ENCODE measurements at places on chromosomes 2 and 18.

DNA sequence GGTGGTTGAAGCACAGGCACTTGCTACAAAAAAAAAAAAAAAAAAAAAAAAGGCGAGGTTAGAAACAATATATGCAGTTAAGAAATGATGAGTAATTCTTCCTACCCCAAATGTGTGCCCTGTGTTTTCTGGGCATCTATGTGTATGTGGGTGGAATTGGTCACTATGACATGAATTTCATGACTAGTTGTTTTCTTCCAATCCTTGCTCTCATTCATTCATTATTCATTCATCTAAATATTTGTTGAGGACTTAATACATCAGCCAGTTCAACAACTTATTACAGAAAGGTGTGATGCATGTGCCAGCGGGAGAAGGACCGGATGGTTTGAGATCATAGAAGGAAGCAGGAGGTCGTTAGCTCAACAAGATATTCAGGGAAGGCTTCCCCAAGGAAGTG, 8.3 kb upstream of the EGR4 start:
- no peak for DNase-seq

DNA sequence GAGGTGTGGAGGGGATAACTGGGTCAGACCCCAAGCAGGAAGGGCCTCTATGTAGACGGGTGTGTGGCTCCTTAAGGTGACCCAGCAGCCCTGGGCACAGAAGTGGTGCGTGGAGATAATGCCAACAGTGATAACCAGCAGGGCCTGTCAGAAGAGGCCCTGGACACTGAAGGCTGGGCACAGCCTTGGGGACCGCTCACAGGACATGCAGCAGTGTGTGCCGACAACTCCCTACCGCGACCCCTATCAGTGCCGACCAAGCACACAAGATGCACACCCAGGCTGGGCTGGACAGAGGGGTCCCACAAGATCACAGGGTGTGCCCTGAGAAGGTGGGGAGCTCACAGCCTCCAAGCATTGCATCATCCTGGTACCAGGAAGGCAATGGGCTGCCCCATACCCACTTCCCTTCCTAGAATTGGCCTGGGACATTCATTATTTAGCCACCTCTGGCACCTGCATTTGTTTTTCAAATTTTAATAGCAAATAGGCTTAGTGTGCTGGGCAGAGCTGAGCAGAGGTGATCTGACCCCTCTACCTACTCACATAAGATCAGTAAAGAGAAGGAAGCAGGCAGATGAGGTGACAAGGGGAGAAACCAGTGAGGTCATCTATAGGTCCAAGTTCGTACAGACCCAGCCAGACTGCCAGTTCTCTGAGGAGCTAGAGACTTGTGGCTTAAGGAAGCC, 55.2 kb downstream of the BCL11A start:
- DNase-seq, result no peak

DNA sequence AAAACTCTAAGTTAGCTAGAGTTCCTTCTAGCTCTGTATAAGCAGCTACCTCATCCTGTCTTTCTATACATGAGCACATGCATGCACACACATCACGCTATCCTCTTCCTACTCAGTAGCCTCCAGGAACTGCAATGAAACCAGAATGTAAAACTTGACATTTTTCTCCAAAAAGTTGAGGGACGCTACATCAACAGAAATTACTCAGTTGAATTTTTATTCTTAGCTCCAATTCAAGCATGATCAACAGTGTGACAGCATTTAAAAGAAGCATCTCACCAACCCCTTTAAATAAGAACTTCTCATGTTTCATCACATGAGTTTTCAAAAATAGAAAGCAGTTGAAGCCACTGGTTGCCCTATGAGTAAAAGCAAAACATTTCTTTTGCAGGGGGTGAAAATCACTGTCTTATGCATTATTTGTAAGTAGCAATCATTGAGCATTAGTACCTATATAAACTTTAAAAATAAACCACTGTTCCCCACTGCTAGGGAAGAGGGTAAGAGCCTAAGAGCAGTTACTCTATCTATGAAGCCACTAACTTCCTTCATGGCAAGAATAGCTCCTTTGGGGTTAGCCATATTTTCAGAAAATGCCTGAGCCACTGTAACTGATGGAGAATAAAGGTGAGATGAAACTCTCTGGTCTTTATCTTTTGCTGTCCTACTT, 77.9 kb upstream of the ARL5A start:
- no peak for DNase-seq

DNA sequence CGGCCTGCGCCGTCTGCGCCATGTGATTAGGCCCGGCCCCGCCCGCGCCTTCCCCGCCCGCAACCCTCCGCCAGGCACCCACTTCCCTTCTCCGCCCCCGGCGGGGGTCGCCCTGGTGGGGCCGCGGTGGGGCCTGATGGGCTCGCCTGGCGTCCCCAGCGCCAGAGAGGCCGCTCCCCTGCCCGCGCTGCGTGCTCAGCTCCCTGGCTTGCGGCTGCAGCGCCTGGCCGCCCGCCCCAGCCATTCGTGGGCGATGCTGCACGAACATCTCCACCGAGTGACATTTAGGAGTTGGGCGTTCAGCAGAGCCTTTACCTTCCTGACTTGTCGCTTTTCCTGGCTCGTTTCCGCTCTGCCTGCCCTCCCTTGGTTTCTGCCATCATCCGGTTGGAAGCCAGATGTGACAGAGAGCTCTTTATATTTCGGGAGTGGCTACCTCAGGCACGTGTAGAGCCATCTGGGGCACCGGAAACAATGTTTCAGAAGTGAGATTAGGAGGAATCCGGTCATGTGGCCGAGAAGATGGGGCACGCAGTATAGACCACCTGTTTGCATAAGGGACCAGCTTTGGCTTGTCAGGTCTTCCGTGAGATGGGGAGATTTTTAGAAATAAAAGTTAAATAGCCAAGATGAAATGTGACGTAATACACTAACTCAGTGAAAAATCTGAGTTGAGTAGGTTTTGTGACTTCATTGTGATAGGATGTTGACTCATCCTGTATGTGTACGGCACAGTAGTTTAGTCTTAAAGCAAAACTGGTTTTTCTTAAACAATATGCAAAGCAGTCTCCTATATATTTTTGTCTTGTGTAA, 1.2 kb downstream of the GLS start:
- no peak for DNase-seq

- DNase-seq, result no peak
Measured at GRCh38 chr18:41324934-41325333, 630.1 kb upstream of the PIK3C3 start.

- DNase-seq, result no peak
Measured at GRCh38 chr2:937530-937929, 13.1 kb upstream of the SNTG2 start.

GRCh38 chr18:49041435-49042245, 90.9 kb upstream of the SMAD7 start:
- no peak for DNase-seq

- DNase-seq, result no peak
Measured at GRCh38 chr2:169365029-169365480, 2.7 kb upstream of the LRP2 start.

GRCh38 chr2:152448606-152449005, 113.6 kb downstream of the FMNL2 start:
- no peak for DNase-seq

DNA sequence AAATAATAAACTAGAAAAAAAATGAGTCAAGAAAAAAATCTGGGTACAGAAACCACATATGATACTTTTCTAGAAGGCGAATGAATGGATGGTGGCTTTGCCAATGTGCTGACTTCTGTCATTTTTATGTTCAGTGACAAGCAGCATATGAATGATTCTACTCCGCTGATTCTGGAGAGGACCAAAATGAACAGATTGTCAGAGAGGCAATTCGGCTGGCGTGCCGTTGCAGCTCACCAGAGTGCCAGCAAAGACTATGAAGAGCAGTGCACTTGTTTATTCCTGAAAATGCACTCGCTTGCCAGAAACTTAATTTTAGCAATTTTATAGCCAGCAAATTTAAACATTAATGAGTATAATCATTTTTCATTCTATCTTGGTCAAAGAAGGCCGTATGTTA, 105.9 kb upstream of the NYAP2 start:
- no peak for DNase-seq

DNA sequence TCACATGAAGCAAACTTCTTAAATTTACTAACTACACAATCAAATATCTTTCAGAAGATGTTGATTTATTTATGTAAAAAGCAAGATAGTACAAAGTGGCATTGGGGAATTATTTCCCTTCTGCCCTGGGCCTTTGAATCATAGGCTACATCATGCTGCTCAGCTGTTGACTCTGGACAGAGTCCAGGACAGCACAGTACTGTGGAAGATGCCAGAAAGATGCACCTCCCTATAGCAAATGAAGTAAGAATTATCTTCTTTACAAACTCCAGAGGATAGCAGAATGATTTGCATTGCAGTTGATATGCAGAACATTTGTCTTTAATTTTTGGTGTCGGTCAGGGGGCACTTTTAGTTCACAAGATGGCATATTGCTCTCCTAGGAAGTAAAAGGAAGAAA, 1354.5 kb upstream of the ZEB2 start:
- DNase-seq, result peak; percentile 31

DNA sequence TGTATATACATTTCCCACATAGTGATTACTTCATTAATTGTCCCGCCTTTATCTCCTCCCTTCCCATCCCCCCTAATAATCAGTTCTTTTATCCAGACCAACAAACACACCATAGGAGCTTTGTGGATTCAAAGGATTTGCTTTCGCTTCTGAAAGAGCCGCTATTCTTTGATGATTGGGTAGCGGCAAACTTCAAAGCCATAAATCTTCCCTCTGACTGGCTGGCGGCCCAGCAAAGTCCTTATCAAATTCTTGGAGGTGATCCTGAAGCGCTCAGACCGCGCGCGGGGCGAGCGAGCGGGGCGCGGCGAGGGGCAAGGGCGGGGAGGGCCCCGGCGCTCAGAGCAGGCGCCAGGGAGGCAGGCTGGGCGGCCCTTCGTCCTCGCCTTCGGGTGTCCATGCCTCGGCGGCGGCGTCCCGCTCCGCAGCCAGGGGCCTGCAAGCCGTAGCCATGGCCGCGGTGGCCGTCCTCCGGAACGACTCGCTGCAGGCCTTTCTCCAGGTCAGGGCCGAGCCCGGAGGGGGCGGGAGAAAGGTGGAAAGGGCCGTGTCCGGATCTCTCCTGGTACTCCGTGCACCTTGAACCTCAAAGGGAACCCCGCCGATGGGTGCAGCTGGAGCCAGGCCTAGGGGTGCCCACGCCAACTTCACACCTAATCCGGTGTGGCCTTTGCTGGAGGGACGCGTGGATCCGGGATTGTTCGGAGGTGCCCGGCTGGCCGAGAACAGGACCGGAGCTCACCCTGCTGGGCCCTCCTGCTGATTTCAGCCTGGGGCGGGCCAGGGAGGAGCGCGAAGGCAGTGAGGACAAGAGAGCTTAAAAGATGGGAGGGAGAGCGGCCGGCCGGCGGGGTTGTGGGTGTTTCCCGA, at the start of gene SP5:
SP5 (plus strand) TSS at position 276 of the 870 bp plus-strand sequence; CDS start at position 452, 176 bp downstream.
- no peak for DNase-seq

GRCh38 chr18:79987566-79987965, 797 bp downstream of the TXNL4A start:
- no peak for DNase-seq

DNA sequence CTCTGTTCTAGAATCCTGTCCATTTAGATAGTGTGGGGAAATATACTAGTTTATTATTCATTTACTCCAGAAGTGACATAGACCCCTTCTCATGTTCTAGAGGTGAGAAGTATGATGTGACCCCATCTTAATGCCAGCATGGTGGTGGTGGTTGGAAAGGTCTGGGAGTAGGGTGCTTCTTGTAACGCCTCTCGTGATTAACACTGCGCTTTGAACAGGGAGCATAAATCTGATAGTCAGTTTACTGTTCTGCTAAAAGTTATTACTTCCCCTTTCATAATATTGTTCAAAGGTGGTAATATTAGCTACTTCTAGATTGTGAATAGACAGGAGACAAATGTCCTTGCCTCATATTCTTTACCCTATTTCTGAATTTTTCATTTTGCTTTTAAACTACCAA, 35.6 kb downstream of the EHBP1 start:
- DNase-seq, result no peak

DNA sequence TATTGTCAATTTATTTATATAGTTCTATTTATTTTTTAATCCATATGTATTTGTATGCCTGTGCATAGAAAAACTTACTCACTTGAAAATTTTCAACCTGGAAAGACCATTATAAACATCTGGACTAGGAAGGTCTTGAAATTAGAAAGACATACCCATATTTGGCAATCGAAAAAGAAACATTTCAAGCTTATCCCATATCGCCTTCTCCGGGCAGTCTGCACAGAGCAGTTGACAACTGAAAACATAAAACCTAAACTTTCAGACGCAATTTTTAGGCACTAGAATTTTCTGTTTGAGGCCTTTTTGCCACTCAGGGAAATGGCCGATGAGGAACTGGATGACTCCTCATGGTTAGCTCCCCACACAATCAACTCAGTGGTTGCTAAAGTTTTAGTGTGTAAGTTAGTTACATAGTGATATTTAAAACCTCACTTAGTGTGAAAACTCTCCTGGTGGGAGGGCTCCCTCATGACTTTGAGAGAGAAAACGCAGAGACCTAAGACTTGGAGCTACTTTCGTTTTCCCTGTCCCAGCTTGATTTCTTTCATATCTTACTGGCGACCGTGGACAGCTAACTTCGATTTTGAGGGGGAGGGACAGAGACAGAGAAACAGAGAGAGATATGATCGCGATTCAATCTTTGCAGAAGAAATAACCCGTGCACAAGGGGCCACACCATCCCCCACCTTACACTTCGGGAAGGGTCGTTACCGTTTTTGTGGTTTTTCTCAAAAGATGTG, 3.2 kb upstream of the HOXD12 start:
- no peak for DNase-seq

- DNase-seq, result no peak
Measured at GRCh38 chr2:184597571-184597991, 748 bp upstream of the ZNF804A start.

GRCh38 chr2:151861174-151861573, 33.0 kb upstream of the ARL5A start:
- DNase-seq, result no peak

DNA sequence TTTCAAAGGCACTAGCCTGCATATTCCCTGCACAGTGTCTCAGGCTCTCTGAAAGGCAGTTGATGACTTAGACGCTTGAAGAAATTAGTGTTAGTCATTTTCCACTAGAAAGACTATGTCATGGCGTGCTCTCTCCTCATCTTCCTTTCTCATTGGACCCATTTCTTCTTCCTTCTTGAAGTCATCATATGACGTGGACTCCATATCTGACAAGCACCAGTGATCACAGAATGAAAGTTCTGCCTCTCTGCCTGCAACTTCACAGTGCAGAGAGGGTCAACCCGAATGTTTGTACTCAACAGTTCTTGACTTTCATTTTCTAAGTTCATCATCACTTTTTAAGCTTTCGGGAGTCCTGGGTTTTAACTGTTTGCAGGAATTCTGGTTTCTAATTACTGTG, 63.7 kb upstream of the CYRIA start:
- no peak for DNase-seq

GRCh38 chr2:169354244-169354643, 8.1 kb downstream of the LRP2 start:
- DNase-seq, result no peak

GRCh38 chr2:30675758-30676157, 131.5 kb downstream of the CAPN13 start:
- no peak for DNase-seq

GRCh38 chr2:144648837-144649465, 129.0 kb upstream of the ZEB2 start:
- no peak for DNase-seq

DNA sequence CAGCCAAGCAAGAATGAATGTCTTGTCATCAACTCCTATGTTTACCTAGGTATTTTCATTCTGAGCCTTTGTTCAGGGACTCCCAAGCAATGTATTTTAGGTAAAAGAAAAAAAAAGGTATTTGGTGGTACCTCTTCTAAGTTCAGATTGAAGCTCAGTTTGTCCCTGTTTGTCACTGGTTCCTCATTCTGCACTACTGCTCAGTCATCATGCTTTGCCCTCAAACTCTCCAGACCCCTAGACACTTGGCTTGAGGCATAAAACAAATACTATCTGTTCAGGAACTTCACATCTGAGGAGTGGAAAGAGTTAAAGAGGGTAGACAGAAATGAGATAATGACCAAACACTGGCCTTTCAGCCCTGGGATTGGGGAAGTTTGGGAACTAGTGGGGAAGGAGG, 163.6 kb upstream of the HNRNPA3 start:
- DNase-seq, result no peak

Data from fibroblast of skin of left quadriceps (primary cell).